Stromal cell of bone marrow (primary cell): ENCODE measurements at places on chromosomes 13 and 19.

DNA sequence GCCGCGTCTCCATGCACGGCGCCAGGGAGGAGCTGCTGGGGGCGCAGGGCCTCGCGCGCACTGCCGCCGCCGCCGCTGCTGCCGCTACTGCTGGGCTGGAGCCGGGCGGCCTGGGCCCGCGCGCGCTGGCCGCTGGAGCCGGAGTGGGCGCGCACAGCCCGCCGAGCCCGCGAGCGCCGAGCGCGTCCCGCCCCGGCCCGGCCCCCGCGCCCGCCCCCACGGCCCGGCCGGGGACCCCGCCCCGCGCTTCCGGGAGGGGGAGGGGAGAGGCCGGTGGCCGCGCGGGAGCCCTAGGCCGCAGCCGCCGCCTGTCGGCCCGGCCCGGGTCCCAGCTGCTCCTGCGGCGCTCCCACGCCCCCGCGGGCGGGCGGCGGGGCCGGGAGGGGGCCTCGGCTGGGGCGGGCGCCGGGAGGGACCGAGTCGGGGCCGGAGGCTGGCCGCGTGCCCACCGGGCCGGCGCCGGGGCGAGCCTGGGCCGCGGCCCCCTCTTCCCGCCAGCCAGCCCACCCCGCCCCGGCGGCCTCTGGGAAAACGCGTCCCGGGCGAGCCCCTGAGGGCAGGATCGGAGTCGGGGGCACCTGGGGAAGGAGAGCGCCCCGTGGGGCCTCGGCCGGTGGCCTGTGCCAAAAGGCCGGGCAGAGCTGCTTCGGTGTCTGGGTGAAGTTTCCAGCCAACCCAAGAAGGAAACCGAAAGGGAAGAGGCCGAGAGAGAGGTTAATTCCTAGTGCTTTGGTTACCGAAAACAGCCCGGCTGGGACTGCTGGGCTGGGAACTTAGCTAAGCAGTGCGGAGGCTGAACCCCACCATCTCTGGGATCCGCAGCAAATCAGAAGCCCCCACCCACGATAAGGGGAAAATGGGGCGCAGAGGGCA, at the start of gene STK24:
TSS of gene STK24 (minus strand) at position 145 of the 873 bp plus-strand sequence. CDS start 321 bp downstream, outside the sequence.
- DNase-seq, result peak; percentile 73

DNA sequence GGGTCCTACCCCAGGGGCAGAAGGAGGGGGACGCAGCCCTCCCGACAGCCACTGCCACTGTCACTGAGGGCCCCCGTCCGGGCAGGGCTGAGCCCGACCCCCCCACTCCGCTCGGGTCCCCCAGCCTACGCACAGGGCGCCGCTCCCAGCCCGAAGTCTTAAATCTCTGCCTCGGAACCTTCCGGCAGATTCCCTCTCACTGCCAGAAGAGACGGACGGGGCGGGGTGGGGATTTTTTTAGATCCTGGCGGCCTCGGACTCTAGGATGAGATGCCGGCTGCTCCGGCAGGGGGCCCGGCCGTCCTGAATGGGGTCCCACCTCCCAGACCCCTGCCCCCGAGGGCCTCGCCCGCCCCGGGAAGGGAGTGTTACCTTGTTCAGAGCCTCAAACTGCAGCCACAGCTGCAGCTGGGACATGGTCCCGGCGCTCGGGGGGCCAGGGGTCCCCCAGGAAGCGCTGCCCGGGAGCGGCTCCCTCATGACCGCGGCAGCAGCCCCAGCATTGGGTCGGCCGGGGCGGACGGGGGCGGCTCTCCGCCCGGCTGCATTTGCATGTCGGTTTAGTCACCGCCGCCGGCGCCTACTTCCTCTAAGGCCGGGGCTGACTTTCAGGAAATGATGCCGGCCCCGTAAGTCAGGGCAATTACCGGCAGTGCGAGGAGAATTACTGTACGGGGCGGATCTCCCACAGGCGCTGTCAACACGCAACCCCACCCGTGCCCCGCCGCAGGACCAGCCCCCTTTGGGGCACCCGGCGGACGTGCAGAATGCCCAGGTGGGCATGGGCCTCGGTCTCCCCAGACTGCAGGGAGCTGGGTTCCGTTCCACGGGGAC, 28.1 kb downstream of the GPX4 start:
- peak; percentile 90 for DNase-seq

DNA sequence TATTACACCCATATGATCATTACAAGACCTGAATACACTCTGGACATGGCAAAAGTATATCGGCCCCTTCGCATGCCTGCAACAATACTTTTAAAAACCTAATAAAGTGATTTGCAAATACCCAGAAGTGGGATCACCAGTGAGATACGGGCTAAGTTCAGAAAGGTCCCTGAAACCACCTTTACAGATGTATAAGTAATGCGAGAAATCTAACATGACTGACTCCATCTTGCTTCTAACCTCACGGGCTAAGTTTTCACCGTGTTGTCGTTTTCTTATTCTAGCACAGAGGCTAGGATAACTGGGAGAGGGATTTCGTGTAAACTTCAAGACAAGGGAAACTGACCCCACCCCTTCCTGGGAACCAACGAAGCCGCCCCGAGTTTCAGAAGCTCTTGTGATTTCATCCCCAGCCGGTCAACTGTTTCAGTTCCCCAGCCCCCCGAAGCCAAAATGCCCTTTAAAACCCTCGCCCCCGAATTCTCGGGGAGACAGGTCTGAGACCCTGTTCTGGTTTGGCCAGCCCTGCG, 703 bp downstream of the NEK3 start:
- DNase-seq, result peak; percentile 22

GRCh38 chr13:33285420-33286124, at the start of gene STARD13:
Gene STARD13 (minus strand): TSS chr13:33285755. CDS start chr13:33285638, 117 bp downstream.
- peak; percentile 99 for DNase-seq

GRCh38 chr19:52651956-52652355, 13.8 kb upstream of the ZNF83 start:
- no peak for DNase-seq
